Activated T-cell treated with anti-CD3 and anti-CD28 coated beads for 4 hours (primary cell): ENCODE measurements at places on chromosomes 7 and 10.

- no peak for DNase-seq
Measured at GRCh38 chr7:122858320-122858719, 27.9 kb downstream of the CADPS2 start.

GRCh38 chr7:118040562-118040961 lies 143.4 kb upstream of the LSM8 start:
- DNase-seq = no peak

GRCh38 chr7:35792873-35793489 lies 7.9 kb upstream of the SEPTIN7 start:
- no peak for DNase-seq

GRCh38 chr10:20988357-20988983 lies 91.4 kb upstream of the NEBL start:
- no peak for DNase-seq
